ENCODE measurements at places on chromosomes 2 and 18. TPM values are rescaled to one million over a fixed set of nuclear protein-coding genes. Genes with fewer than 3 reads are reported as not detected.

Gene CKAP2L
- polyA plus RNA-seq: 35.9 TPM

Gene OSR1
- 36.4 TPM for polyA plus RNA-seq

Gene MSH2
- 55.4 TPM for polyA plus RNA-seq

DNA sequence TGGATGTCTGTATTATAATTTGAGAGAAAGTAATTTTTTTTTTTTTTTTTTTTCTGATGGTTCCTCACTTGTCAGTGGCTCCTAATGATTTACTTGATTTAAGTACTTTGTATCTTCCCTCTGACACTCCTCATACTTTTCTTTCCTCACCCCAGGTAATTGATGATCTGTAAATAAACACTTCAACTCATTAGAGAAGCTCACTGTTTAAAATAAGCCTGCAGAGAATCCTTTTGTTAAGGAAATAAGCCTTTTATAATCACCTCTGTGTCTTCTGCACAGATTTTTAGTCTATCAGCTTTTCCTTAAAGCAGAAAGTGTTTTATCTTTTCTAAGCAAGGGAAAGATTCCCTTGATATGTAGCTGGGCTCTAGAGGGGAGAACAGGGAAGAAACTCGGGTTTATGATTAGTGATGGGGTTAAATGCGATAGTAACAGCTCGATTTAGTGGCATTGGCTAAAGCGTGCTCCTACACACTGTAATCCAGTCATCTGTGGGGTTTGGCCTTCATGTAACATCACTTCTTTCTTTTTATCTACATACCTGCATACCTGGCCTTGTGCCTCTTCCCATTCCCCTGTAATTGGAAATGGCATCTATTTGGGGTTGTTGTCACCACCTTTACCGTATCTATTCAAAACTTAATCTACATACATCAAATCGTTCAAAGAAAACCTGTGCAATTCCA lies 60.1 kb upstream of the LRRTM1 start:
- DNase-seq: no peak

DNA sequence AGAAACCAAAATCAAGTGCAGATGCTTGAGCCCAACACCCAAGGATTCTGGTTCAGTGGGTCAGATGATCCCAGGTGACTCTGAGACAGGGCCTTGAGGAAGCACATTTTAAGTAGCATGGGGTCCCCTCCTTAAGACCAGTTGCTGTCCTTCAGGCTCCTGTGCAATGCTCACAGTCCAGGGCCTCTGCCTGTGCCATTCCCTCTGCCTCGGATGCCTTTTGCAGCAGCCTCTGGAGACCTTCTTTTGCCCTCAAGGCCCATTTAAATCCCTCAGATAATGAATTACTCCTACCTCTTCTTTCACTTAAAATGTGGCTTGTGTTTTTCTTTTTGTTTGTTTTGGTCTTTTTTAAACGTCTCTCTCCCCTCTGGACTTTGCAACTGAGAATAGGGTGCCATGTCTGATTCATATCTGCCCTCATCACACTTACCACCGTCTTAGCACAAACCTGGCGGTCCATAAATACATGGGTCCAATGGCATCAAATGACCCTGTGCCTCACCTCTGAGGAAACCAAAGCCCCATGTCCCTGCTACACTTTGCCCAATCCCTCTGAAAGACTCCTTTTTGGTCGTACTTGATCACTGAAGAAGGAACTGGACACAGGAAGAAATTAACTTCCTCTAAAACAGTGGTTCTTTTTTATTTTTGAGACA lies 14.2 kb downstream of the ACTG2 start:
- DNase-seq: no peak

DNA sequence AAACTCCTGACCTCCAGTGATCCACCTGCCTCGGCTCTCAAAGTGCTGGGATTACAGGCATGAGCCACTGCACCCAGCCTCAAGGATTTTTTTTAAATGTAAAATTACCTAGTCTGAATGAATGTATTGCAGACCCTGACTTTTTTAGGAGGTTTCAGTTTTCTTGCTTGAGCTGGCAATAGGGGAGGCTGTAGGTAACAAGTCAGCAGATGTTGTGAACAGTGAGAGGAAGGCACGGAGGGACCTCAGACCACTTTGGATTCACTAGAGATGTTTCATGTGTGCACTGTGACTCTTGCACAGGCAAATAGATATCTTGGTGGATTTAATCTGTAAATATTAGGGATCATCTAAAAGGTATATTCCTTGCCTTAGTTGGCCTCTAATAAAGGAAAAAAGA lies 6.4 kb downstream of the NDUFV2 start:
- no peak for DNase-seq

DNA sequence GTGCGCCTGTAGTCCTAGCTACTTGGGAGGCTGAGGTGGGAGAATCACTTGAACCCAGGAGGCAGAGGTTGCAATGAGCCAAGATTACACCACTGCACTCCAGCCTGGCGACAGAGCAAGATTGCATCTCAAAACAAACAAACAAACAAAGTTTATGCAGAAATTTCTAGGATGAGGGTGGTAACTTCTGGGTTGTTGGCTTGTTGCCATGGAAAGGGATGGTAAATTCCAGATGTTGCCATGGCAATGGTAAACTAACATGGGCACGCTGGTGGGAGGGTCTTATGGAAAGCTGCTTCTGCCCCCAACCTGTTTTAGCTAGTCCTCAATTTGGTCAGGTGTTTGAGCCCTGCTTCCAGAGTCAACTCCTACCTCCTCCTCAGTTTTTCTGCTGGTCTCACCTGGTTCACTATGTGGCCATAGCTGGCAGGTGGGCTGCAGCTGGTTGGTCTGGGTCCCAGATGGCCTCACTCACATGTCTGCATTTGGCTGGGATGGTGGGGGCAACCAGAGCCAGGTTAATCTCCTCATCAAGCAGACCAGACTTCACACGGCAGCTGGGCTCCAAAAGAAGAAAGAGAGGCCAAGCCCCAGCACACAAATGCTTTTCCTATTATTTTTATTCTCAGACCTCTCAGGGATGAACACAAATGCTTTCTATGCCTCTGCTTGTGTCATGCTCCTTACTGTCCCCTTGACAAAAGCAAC lies 26.6 kb upstream of the TEX44 start:
- no peak for DNase-seq

DNA sequence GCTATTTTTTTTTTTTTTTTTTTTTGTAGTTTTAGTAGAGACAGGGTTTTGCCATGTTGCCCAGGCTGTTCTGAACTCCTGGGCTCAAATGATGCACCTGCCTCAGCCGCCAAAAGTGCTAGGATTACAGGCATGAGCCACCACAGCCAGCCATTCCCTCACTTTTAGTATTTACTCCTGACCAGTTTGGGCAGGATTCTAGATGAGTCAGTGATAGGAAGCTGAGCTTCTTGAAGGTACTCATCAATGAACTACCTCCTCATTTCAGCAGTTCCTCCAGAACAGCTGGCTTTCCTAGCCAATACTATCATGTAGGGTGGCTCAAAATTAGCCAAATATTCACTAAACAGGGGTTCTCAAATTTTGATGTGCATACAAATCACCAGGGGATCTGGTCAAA lies 57.2 kb downstream of the CYBRD1 start:
- no peak for DNase-seq

DNA sequence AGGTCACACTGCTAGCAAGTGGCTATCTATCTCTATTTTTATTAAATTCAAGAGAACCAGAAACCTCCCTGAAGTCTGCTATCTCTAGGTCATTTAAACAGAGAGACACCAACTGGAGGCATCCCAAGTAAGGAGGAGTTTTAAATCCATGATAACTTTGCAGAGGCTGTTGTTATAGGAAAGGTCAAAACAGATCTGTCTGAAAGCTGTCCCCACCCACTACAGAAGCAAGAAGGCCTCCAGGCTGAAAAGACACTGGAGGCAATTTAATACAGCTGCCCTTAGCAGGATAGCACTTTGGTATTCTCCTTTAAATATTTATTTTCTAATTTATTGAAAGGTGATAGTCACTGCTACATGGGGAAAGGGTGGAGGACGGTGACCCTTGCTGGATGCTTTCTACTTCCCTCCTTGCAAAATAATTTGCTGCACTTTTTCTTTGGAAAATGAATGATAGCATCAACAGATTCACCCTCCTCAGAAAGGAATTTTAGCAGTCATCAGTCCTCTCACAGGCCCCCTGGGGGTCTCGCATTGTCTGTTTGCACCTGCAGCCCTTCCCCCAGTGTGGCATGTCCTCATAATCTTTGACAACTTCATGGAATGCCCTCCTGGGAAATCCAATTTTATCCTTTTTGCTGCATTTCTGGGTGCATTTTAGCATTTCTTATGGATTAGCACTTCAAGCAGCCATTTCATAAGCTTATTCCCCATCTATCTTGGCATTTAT lies 429.5 kb upstream of the TNP1 start:
- DNase-seq: no peak

All from right lung (tissue), 10 donors.